ENCODE measurements at places on chromosomes 5 and 9.

DNA sequence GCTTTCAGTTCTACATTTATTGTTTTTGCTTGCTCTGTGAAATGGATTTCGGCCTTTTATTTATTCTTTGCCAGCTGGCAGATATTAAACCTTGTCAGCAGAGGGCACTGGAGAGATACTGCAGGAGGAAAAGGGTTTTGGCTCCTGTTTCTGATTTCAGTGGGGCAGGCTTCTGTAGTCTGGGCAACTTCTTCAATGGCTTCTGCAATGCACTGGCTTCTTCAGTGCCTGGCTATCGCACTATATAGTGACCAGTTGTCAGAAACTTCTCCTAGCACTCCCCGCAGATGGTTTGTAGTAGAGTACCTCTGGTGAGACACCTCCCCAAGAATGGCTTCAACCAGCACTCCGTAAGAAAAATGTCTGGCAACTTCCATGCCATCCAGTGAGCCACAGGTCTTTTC is 3.2 kb upstream of the NFX1 start:
- DNase-seq: peak; percentile 83

DNA sequence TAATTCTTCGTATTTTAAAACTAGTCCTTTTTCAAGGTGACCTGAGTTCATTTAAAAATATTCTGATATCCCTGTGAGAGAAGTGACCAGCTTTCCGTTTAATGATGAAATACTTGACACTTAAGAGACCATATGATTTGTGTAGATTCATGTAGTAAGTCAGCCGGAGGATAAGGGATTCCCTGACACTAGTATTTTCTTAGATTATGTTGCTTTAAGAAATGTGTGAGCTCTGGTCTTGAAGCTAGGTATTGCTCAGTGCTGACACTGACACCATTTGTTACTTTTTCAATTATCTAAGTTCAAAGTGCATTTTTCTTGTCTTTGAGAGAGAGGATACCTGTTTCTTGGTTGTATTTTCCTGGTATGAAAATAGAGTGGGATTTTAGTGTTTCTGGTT is 4.2 kb downstream of the NIPBL start:
- peak; percentile 39 for DNase-seq

- no peak for DNase-seq
Observed at GRCh38 chr9:92270511-92270910, 23.0 kb downstream of the IARS1 start.

GRCh38 chr5:88503041-88503345 is 234.3 kb upstream of the TMEM161B start:
- DNase-seq: no peak

DNA sequence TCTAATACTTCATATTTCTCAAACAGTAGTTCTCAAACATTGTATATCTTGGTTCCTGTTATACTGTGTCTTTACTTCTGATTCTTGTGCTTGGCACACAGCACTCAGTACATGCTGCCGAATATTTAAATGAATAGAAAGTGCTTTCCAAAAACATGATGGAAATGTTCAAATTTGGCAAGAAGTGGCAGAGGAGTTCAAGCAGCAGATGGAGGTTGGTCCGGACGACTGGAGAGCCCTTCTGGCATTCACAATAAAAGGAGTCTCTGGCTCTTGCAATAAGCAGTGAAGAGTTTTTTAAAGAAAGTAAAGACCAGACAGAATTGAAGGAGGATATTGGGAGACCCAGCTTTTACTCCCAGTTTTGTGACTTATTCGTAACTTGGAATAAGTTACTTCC is 36.3 kb downstream of the TSTD2 start:
- no peak for DNase-seq

DNA sequence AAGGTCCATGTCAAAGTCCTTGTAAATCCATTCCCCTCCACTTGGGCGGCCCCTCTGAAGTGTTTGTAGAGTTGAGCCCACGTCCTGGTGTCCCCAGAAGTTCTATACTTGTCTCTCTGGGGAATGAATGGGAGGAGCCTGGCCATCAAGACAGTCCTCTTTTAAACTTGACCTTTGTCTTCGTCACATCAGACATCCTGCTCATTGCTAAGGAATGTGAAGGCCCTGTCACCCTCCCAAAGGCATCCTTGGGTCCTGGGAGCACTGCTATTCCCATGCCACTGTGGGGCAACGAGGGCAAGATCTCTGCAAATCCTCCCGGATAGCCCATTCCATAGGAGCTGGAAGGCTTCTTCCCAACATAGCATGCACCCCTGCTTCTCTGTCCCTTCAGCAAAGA is 235.5 kb downstream of the SLIT3 start:
- no peak for DNase-seq

GRCh38 chr5:145976431-145977155 is 40.2 kb downstream of the SH3RF2 start:
- peak; percentile 86 for DNase-seq

- DNase-seq: no peak
Observed at GRCh38 chr5:136164226-136164625, 28.7 kb downstream of the SMIM32 start.

- DNase-seq: no peak
Observed at GRCh38 chr5:157471709-157472108, 11.7 kb downstream of the NIPAL4 start.

DNA sequence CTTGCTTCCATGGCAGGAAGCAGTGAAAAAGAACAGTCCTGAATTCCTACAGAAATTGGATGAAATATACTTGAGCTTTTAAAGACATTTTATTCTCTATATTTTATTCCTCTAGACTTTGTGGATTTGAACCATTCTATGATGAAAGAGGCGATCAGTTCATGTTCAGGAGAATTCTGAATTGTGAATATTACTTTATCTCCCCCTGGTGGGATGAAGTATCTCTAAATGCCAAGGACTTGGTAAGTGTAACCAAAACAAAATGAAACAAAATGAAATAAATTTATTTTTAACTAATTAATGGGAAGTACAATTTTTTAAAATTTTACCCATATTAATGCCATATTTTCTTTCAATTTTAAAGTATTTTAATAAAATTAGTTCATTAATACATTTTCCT is 34.1 kb downstream of the STARD4 start:
- DNase-seq: no peak

- DNase-seq: peak; percentile 28
Observed at GRCh38 chr9:112354081-112354743, 20.8 kb upstream of the PTBP3 start.

GRCh38 chr9:27393054-27393846 is 96.3 kb upstream of the EQTN start:
- DNase-seq: no peak

DNA sequence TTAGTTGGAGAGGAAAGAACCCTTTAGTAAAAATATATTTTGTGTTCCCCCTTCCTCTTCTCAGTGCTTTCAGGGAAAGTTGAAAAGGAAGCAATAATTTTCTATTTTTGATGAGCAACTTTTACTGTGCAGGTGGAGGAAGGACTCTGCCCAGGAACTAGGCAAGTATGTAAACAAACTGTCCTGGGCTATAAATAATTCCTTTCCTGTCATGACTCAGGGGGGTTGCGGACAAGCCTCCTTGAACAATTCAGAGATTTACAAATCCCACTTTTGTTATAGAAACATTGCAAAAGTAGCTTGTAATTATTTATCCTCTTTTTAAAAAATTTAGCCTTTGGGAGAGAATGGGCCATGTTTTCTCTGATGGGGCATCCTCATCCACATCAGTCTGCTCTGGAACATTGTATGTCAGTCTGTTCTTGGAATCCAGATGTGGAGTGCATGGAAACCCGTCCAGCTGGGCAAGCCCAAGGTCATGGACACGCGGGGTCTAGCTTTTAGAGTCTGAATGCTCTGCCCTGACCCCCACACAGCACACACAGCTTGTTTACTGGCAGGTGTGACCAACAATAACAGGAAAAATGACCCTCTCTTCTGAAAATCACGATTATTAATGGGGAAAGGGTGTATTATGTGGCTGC is 127.6 kb downstream of the GADD45G start:
- no peak for DNase-seq

GRCh38 chr9:87675906-87676515 is 49.9 kb upstream of the CTSL start:
- no peak for DNase-seq

- no peak for DNase-seq
Observed at GRCh38 chr5:9419794-9420193, 126.1 kb downstream of the SEMA5A start.

DNA sequence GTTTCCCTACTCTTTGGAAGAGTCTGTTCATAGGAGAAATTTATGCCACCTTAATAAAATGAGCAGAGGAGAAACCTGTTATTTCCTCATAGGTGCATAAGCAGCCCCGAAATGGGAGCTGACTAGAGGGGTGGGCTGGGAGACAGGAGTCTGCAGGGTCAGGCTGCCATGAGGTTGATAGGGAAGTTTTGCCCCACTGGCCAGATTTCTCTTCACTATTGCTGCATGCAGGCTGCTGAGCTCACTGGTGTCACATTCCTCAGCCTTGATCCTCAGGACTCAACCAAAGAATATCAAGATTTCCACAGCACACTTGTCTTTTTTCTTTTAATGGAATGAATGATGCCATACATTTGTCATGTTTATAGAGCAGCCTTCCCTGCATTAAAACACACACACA is 60.7 kb downstream of the BHMT start:
- DNase-seq: no peak

DNA sequence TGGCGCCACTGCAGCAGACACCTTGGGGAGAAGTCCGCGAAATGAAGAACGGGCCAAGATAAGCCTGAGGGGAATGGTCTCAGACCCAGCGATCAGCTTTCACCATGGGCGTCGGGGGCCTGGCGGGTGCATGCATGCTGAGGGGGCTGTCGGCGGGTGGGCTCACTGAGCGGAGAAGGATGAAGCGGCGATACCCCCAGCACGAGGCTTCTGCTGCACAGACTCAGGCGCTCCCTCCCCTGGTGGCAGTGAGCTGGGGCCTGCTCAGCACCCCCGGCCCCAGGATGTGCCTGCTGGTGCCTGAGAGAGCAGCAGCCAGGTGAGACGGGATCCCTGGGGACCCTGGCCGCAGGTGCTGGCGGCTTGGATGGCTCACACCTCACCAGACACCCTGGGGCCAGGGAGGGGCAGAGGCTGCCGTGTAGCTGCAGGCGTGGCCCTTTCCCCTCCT is 31.2 kb downstream of the CEP72 start:
- DNase-seq: no peak

DNA sequence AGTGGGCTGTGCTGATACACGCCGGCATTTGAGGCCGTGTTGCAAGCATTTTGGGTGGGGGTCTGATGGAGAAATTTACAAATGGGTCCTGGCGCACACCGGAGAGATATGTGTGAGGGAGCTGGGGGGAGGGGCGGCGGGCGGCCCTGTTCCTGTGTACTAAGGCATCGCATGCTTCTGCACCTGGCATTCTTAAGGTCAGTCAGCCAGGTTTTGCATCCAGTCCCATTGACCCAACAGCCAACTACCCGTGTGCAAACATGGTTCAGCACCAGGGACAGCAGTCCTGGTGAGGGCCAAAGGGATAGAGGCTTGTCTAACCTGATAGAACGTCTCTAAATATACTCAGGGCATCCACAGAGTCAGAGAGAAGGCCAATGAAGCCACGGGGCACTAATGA is 839 bp downstream of the GABRG2 start:
- peak; percentile 25 for DNase-seq

GRCh38 chr9:92325991-92326500 is 293 bp downstream of the CENPP start:
- peak; percentile 57 for DNase-seq

DNA sequence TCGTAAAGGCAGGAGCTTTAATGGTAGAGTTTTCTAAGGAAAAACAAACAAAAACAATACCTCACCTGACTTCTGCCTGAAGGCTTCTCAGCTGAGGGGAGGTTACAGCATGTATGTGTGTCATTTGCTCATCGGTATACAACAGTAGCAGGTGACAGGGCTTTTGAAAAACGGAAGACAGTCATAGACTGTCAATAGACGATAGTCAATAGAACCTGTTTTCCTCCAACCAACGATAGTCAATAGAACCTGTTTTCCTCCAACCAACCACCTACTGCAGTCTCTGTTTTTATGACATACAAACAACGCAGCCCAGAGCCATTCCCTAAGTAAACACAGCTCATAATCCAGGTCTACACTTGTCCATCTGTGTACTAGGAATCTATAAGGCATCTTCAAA is 74.6 kb downstream of the RETREG1 start:
- no peak for DNase-seq

GRCh38 chr5:25944786-25945185 is 1093.6 kb downstream of the CDH9 start:
- no peak for DNase-seq

- peak; percentile 71 for DNase-seq
Observed at GRCh38 chr5:71924980-71925379, 182.3 kb upstream of the MAP1B start.

DNA sequence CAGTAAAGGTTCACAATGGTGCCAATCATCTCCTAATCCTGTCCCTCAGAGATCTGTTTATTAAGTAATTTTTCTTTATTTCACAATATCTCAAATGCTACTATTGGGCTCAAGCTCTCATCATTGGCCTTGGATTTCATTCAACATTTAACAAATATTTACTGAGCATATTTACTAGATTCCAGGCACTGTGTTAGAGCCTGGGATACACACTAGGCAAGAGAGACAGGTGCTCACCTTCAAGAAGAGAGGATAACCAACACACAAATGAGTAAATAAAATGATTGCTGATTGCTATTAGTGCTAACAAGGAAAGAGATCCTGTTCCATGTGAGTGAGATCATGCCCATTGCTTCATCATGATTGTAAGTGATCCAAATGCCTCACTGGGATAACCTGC is 27.4 kb downstream of the PPP2R2B start:
- no peak for DNase-seq

DNA sequence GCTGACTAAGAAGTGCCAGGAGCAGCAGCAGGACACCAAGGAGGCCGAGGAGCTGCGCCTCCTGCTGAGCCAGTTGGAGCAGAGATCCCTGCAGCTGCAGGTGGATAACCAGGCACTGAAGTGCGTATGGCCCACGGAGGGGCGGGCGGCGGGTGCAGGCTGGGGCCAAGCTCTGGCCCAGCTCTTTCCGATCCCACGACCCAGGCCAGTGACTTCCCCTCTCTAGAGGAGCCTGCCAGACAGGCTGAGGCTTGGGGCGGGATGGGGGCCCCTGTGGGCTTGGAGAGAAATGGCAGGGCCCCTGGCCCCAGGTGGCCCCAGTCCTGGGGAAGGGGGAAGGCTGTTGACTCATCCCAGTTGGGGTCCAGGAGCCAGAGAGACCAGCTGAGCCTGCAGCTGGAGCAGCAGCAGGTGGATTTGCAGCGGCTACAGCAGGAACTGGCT is 3.6 kb downstream of the PTRH1 start:
- DNase-seq: peak; percentile 36

DNA sequence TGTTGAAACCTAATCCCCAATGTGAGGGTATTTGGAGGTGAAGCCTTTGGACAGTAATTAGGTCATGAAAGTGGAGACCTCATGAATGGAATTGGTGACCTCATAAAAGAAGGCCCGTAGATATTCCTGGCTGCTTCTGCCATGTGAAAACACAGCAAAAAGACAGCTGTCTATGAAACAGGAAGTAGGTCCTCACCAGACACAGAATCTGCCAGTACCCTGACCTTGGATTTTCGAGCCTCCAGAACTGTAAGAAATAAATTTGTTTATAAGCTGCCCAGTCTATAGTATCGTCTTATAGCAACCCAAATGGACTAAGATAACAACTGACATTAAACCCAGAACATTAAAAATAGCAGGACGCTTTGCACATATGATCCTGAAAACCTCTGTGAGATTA is 371.1 kb downstream of the SPOCK1 start:
- peak; percentile 25 for DNase-seq
